ENCODE measurements at places on chromosomes 2 and 18.

- peak; percentile 37 for DNase-seq
Observed at GRCh38 chr2:32135409-32135808, 30.3 kb upstream of the SLC30A6 start.

DNA sequence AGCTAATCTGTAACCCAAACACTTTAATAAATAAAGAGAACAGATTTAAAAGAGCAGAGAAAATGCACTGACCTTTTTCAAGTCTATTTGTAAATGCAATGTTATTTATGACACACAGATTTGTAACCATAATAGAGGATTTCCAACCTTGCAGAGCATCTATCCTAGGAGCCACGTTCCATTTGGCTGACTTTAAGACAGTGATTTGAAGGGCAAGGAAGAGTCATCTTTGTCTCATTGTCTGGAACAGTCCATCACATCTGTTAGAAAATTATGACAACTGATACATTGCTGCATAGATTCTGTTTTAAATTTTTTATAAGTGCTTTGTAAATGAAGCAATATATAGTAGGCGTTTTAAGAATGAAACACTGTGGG is 90.8 kb upstream of the L3MBTL4 start:
- DNase-seq: no peak

DNA sequence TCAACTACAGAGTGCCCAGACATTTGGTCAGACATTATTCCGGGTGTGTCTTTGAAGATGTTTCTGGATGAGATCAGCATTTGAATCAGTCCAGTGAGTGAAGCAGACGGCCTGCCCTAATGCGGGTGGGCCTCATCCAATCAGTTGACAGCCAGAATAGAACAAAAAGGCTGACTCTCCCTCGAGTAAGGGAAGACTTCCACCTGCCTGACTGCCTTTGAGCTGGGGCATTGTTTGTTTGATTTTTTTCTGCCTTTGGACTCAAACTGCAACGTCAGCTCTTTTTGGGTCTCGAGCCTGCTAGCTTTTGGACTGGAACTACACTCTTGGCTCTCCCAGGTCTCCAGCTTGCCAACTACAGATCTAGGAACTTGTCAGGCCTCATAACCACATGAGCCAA is 111.7 kb upstream of the AGAP1 start:
- DNase-seq: no peak

DNA sequence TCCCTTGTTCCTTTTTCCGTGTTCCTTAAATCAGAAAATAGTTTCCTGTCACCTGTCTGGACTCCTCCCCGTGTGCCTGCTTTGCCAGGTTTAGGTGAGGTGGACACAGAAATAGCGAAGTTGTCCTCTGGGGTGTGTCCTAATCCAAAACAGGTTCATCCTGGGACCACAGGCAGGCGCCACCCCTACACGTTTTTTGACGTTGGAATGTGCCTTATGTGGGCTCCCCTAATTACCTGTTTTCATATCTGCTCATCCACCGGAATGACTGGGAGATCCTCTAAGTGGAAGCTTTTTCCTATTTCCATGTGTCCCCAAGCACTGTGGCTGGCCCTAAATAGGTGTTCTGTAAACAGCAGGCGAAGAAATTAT is 49.0 kb upstream of the PAIP2B start:
- no peak for DNase-seq

GRCh38 chr2:43220760-43221123 is 5.7 kb downstream of the ZFP36L2 start:
- DNase-seq: no peak

- no peak for DNase-seq
Observed at GRCh38 chr2:58700591-58700990, 459.5 kb upstream of the FANCL start.

GRCh38 chr2:126912201-126912600 is 13.5 kb downstream of the TEX51 start:
- DNase-seq: no peak

- DNase-seq: no peak
Observed at GRCh38 chr2:221381928-221382488, 190.1 kb downstream of the EPHA4 start.

GRCh38 chr2:21395366-21395765 is 271.6 kb downstream of the TDRD15 start:
- no peak for DNase-seq

GRCh38 chr2:78301166-78301789 is 724.2 kb upstream of the REG3G start:
- DNase-seq: no peak

- no peak for DNase-seq
Observed at GRCh38 chr2:23528171-23528570, 143.2 kb downstream of the KLHL29 start.

Measured in AG04450 (cell line).